ENCODE measurements at places on chromosomes 2 and 18.
A peak's percentile ranks its signal among the peaks of the same experiment; 100 is the strongest.

GRCh38 chr2:128563348-128563687 lies 244.7 kb upstream of the HS6ST1 start:
- peak; percentile 63 for DNase-seq

DNA sequence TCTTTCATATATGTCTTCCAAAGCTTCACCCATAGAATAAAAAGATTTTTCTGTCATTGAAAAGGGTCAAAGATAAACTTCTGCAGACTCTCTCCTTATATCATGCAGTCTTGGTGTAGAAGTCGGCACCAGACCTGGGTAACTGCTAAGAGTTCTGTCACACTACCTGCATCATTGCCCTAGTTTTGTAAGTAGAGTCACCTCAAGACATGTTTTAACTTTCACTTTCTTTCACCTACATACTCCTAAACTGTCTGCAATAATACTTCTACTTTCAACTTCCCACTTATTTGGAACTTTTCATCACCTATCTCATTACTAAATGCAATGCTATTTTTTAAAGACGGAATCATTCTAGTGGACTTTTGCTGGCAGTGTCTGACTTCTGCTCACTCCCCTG lies 475.6 kb upstream of the VRK2 start:
- no peak for DNase-seq

DNA sequence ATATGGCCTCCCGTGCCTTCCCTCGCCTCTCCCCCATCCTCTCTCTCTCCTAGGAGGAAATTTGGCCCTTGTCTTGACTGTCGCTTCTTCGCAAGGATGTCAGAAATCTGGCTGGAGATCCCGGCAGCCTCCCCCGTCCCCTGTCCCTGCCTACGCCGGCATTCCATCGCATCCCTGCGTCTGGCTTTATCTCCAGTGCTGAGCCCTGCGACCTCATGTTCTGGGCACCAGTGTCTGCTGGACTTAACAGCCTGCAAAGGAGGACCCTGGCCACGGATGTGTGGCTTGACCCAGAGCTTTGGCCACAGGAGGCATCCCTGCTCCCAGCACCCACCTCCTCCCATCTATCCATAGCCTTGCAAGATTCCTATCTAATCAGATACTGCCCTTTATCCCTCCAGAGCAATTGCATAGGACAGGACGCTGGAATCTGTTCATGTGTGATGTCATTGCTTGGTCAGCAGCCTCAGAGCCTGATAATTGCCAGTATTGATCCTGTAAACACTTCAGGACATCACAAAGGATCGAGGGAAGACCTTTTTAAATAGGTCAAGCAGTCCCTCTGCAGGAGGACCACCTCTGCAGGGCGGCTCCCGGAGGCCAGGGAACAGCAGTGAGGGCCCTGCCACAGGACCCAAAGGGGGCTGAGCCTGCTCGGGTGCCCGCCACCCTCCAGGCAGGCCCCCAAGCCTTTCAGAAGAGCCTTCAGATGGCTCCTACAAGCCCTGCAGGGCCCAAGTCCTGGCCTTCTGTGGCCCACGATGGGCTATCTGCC lies 168.2 kb downstream of the TWIST2 start:
- DNase-seq: no peak

DNA sequence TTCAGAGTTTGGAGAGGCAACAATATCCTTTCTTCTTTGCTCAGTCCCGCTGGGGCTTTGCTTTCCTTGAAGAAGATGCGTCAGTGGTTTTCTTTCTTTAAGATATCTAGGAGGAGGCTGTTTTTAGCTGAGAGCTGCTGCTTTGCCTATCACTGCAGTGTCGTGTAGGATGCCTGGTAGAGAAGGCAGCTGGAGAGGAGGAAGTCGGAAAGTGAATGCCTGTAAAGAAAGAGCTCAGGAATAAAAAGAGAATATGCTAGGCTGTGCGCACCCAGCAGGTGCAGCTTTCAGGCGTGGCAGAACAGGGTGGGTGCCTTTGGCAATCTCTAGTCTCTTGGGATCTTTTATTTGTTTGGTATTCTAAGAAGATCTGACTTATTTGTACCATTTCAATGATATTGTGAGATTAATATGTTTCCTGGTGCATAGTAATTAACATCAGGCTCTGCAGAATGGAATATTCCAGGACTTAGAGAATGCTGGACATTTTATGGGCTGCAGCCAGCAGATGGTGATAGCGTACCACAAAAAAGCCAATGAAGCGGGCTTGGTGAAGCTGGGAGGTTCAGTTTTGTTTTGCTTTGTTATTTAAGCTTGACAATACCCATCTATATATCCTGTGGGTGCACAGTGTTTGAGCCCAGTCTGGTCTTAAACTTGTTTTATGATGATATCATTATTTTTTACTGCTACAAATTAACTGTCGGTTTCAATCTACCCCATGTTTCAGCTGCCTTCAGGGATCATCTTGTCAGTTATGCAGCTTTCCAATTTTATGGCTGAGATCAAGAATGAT lies 34.9 kb downstream of the CAVIN2 start:
- DNase-seq: peak; percentile 44

- no peak for DNase-seq
These were observed 21.3 kb downstream of the SLC66A2 start for GRCh38 chr18:79930020-79930642.

DNA sequence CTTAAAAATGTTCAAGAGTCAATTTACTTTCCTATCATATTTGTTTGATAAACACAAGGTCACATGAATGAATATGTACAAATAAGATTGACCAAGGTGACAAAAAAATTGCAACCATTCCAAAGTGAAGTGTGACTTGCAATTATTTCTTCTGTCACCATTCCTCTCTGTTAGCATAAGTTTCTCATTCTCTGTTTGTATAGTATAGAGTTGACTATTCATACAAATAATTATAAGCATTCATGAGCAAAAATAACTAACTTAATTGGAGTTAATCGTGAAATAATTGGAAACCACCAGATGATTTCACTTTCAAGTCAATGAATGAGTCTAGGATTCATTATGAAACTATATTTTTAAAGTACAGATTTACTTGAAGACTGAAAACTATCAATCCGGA lies 42.1 kb downstream of the PGAP1 start:
- DNase-seq: no peak

GRCh38 chr2:63738019-63738418 lies 103.7 kb upstream of the UGP2 start:
- DNase-seq: no peak

DNA sequence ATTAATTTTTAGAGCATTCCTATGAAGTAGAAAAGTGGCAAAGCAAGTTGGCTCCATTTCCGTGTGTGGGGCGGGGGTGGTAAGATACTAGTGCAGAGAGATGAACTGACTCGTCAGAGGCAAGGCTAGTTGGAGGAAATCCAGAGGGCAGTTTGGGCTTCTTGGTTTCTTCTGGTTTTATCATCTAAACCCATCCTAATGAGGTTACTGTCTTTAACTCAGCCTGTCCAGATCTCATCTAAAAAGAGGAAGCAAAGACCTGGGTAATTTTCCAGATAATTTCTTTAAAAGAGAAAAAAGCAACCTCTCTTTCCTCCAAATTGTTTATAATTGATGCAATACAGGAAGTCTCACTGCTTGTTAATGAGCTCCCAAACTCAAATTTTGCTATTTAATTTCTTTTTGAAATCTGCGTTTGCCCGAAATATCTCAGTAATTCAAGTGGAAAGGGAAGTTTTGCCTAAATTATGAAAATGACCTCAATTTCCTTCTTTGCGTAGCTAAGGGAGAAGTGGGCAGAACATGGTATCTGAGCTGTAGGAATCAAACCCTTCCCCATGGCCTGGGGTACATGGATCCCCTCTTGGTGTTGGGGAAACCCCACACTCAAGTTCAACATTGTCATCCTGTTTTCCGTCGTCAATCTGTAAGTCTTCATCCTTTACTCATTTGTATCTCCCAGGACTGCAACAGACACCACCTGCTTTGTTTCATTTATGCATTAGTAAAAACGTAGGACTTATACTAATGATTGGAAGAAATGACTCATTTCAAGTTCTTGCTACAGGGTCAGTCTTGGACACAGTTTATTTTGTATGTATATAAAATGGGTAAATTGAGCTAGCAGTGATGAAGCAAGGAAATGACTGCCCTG lies 89.1 kb upstream of the KLF7 start:
- DNase-seq: no peak

GRCh38 chr2:120787822-120788700 lies 52.4 kb downstream of the GLI2 start:
- no peak for DNase-seq

GRCh38 chr2:144607891-144608521 lies 88.1 kb upstream of the ZEB2 start:
- DNase-seq: no peak

GRCh38 chr18:54794823-54795222 lies 33.5 kb upstream of the RAB27B start:
- DNase-seq: no peak

GRCh38 chr2:176493909-176494308 lies 224.7 kb downstream of the MTX2 start:
- DNase-seq: no peak

GRCh38 chr2:169254774-169255173 lies 107.6 kb downstream of the LRP2 start:
- DNase-seq: no peak

DNA sequence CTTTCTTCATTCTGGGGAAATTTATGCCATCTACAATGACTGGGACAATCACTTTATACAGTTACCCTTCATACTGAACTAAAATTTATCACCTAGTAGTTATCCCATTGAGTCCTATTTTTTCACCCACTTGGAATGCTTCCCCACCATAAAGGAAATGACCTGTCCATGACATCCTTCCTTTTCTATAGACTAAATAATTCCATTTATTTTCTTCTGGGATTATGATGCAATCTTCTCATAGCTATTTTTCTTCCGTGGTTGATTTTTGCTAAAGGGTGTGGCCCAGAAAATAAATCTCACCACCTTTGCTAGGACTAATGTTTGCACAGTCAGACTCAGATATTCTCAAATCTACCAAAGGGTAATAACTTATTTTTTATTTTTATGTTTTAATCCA lies 186.1 kb upstream of the NRXN1 start:
- no peak for DNase-seq

DNA sequence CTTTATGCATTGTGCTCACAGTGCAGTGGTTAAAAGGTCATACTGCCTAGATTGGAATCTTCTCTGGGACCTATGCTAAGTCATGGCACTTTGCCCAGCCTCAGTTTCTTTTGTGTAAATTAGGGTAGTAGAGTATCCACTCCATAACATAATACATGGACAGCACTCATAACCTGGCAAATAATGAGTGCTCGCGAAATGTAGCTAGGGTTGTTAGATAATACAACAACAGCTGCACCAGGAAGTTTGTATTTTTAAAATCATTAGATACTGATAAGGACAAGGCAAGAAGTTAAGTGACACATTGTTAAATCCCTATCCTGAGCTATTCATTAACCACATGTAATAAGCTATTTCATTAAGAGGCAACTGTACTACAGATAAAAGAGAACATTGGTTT lies 13.8 kb upstream of the PLA2R1 start:
- no peak for DNase-seq

DNA sequence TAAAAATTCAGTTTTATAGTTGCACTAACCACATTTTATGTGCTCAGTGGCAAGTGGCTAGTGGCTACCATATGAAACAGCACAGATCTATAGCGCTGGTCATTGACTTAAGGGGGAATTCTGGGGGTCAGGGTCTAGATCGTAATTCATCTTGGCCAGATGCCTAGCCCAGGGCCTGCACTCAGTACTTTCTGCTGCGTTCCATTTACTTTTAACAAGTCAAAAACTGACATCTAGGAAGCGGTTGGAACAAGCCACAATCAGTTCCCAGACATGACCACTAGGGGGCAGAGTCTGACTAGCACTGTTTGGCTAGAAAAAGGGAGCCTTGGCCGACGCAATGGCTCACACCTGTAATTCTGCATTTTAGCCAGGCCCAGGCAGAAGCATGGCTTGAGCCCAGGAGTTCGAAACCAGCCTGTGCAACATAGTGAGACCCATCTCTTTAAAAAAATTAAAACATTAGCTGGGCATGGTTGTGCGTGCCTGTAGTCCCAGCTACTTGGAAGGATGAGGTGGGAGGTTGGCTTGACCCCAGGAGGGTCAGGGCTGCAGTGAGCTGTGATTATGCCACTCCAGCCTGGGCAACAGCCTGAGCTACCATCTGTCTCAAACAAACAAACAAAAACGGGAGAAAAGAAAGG lies 9.0 kb upstream of the TMBIM1 start:
- DNase-seq: peak; percentile 85

DNA sequence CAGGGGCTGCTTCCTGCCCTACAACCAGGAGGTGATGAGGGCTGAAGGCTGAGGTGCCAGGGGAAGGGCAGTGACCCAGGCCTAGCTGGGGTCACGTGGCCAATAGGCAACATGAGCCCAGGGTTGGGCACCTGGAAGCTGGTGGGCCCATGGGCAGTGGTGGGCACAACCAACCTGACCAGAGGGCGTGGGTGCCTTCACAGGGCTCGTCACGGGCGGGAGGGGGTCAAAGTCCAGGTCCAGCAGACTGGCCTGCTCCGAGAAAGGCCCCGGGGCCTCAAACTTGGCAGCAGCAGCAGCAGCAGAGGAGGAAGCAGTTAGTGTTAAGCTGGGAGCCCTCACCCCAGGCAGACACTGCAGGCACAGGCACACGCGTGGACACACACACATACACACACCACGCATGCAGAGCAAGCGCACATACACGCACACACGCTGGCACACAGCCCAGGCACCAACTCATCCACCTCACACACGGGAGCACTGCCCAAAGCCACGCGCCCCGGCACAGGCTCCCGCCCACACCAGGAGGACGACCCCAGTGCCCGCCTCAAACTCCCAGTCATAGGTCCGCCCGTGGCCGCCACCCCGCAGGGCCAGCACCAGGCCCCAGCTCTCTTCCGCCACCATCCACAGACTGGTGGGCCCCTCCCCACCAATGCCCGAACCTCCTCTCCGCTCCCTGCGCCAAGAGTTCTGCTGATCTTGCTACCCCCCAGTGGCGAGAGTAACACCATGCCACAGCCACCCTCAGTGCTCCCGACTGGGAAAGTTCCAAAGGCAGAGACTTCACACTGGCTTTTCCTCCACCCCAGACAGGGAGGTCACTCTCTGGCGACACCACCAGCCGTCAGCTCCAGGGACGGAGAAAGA lies 53.0 kb downstream of the BIN1 start:
- no peak for DNase-seq

DNA sequence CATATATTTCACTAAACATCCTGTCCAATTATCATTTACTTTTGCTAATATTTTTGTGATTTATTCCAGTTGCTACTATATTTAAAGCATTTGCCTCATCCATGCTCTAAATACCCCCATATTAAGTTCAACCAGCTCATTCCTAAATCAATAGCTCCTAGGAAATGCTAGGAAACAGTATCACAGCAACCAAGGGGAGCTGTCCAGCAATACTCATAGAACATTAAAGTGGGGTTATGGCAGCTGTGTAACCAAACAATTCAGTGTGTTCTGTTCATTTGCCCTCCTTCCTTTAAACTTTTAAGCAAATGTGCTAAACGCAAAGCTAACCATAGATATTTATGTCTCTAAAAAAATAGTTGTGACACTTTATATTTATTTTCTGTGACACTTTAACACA lies 41.1 kb downstream of the ACVR1C start:
- no peak for DNase-seq

GRCh38 chr2:159905926-159906714 lies 108.1 kb upstream of the CD302 start:
- no peak for DNase-seq

GRCh38 chr18:37663446-37663845 lies 97.8 kb upstream of the CELF4 start:
- no peak for DNase-seq

- no peak for DNase-seq
These were observed 7.7 kb downstream of the HMSD start for GRCh38 chr18:63956755-63957154.

All from right lung (tissue), 10 donors.